ENCODE measurements at places on chromosomes 11 and 22. TPM values are rescaled to one million over a fixed set of nuclear protein-coding genes. Genes with fewer than 3 reads are reported as not detected.

Gene DEFB131B
- not detected for total RNA-seq

Gene GAL
- total RNA-seq, result 6.0 TPM

Gene FXYD2
- 5.0 TPM for total RNA-seq

DNA sequence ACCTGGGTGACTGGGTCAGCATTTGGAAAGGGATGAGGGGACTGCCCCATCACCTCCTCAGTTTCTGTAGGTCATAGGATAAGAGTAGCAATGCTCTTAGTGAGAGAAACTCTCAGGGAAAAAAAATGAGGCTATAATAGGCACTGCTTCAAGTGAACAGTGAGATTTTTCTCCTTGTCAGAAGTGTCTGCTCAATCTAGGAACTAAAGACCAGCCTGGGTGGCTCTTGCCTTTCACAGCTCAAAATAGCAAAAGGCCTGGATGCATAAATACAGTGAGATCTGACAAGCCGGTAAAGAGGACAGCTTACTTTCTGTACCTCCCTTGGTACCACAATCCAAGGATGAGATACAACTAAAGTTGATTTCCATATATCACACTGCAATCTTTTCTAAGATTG is 205.6 kb upstream of the ANO5 start:
- DNase-seq, result no peak
- no peak overlapping the region for H3K27ac ChIP-seq
- no peaks in the 10 kb centered on the region for H3K27me3 ChIP-seq
- no peaks in the 10 kb centered on the region for H3K36me3 ChIP-seq
- no peak overlapping the region for H3K4me3 ChIP-seq

DNA sequence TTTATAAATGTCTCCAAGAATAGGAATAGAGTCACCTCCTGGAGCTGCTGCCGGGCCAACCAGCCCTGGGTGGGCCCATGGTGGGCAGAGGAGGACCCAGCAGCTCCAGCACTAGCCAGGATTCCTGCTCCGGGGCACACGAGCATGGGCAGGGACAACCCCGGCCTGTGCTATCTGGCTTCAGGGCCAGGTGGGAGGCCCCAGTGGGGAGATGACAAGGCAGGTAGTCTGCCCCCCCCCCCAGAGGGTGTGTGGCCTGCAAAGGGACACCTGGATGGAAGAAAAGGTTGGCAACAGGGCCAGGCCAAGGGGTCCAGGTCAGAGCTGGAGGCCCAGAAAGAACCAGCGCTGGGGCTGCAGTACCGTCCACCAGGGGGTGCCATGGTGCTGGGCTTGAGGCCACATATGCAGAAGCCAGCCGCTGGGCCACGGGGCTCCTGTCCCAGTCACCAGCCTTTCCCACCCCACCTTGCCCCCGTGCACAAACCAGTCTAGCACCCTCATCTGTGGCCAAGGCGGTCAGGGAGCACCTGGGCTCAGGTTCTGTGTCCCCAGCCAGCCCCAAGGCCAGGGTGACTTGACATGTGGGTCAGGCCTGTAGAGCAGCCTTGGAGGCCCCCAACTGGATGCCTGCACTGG is 3.4 kb downstream of the TSPAN32 start:
- peak overlapping the region; percentile 89 for H3K27ac ChIP-seq
- H3K27me3 ChIP-seq, result no peaks in the 10 kb centered on the region
- DNase-seq, result no peak

DNA sequence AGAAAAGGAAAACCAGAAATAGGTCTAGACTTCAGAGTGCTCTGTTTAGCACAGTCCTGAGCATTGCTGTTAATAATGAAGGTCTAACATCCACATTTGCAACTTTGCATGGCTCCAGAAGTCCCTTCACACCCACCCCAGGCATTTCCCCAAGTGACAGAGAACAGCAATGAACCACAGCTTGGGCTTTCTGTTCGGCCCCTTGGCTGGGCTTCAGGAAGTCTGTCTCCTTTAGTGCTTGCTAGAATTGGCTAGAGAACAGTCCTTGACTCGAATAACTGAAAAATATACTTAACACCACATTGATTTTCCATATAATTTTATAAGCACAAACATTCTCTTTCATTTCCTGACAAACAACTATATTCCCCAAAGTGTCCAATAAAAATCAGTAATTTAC is 29.3 kb upstream of the TENM4 start:
- no peak for DNase-seq
- H3K27ac ChIP-seq, result no peak overlapping the region
- H3K27me3 ChIP-seq, result no peaks in the 10 kb centered on the region
- H3K4me1 ChIP-seq, result no peaks in the 10 kb centered on the region
- no peaks in the 10 kb centered on the region for H3K36me3 ChIP-seq

GRCh38 chr11:126265811-126266210 is 2.9 kb downstream of the SRPRA start:
- peaks cover 42% of the 10 kb centered on the region for H3K36me3 ChIP-seq
- H3K27ac ChIP-seq, result no peak overlapping the region
- no peak overlapping the region for H3K4me3 ChIP-seq
- DNase-seq, result no peak
- H3K27me3 ChIP-seq, result no peaks in the 10 kb centered on the region

DNA sequence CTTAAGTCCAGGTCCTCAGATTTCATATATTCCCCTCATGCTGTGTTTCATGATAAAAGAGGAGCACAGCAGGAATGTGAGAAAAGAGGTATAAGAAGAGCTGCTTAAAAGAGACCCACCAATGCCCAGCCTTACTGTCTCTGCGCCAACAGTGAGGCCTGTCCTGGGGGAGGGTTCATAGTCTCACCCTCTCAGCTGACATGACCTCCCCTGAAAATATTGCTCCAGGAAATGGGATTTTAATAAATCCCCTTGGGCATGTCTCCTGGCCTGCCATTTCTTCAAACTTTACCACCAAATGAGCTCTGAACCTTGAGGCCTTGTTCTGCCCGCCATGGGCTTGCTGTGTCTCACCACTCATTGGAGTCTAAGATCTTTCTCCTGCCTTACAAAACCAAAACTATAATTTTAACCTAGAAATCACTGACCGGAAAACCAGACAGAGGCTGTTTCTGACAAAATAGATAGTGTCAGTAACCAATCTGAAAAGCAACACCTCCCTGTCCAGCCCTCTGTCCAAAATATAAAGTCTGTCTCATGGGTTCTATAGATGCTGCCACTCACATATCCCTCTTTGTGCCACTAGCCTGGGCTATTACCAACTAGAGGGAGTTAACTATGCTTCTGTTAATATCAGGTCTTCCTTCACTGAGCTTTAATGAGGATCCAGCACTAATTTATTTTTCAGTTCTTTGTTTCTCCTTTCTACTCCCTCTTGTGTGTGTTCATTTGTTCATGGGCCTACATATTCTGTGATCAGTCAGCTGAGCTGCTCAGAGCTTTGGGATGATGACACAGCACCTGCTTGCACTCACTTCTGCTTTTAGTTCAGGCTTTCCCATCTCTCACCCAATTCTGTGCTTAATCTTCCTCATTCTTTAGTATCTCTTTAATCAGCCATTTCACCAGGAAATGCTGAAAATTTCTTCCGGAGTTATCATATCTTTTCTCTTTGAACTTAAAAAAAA is at the start of gene OR2AG2:
Gene OR2AG2 (minus strand): TSS at position 51 of the 968 bp plus-strand sequence. CDS start 3,019 bp downstream, outside the sequence.
- H3K36me3 ChIP-seq, result no peaks in the 10 kb centered on the region
- no peak within 1 kb of the TSS for H3K4me3 ChIP-seq

GRCh38 chr11:57213342-57214097 is 23.5 kb downstream of the APLNR start:
- peak overlapping the region; percentile 48 for H3K27ac ChIP-seq
- H3K4me1 ChIP-seq, result peaks cover 21% of the 10 kb centered on the region
- H3K36me3 ChIP-seq, result no peaks in the 10 kb centered on the region
- no peak for DNase-seq
- H3K27me3 ChIP-seq, result peaks cover 7% of the 10 kb centered on the region
- no peak overlapping the region for H3K4me3 ChIP-seq

DNA sequence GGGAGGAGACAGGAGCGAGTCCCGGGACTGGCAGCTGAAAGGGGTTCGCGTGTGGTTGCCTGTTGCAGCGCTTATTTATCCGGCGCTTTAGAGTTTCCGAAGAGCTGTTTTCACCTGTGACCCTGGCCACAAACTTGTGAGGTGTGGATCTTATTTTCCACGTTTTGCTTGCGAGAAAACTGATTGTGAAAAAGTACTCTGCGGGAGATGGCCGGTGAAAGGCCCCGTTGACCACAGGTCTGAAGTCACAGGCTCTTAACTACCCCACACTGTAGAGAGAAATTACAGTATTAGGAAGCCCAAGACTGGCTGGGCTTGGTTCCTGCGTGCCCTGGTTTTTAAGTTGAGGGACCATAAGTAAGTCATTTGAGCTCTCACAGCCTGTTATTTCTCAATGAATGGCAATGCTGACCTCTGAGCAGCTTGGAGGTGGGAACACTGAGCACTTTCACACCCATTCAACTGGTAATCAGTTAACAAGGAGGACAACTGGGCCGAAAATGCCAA is 379 bp upstream of the RAB38 start:
- peaks cover 4% of the 10 kb centered on the region for H3K27me3 ChIP-seq

DNA sequence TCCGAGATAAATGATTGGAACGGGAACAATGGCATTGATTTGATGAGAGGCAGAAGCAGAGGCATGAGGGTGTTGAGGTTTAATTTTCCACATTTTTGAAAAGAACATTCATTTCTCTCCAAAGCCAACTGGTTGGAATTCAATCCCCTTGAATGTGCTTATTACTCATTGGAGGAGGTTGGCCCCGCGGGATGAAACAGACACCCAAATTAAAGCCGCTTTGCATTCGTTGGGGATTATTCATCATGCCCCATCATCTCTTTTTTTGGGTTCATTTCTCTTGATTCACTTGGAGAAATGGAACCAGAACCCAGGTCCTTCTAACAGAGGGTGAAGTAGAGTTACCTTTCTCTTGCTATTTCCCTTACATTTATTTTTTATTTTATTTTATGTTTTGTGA is 47.6 kb upstream of the PARVG start:
- no peak overlapping the region for H3K4me3 ChIP-seq
- H3K4me1 ChIP-seq, result no peaks in the 10 kb centered on the region
- no peak for DNase-seq
- H3K27me3 ChIP-seq, result no peaks in the 10 kb centered on the region
- H3K36me3 ChIP-seq, result peaks cover 69% of the 10 kb centered on the region

DNA sequence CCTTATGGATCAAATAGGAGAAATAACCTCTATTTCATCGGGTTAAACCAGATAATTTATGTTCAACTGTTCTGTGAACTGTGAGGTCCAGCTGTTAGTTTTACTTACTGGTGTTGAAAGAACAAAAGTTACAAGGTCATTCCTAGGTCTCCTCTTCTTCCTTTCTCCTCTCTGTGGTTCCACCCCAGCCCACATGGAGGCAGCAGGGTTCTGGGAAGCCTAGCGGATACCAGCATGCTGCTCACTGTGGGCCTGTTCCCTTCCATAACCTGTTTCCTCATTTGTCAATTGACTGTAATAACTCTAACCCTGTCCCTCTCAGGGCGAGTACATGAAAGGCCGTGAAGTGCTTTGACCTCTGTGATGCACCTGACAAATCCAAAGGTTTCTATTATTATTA is 27.8 kb downstream of the RELT start:
- no peak overlapping the region for H3K4me3 ChIP-seq
- no peaks in the 10 kb centered on the region for H3K36me3 ChIP-seq
- peaks cover 20% of the 10 kb centered on the region for H3K4me1 ChIP-seq
- DNase-seq, result no peak
- no peaks in the 10 kb centered on the region for H3K27me3 ChIP-seq

- H3K36me3 ChIP-seq, result no peaks in the 10 kb centered on the region
- no peaks in the 10 kb centered on the region for H3K27me3 ChIP-seq
- peak overlapping the region; percentile 84 for H3K27ac ChIP-seq
- no peak for DNase-seq
- peaks cover 80% of the 10 kb centered on the region for H3K4me1 ChIP-seq
Observed at GRCh38 chr11:126139111-126140091, 72.0 kb downstream of the RPUSD4 start.

All from esophagus muscularis mucosa (tissue), 4 donors.